Karpas-422 (cell line): ENCODE measurements at places on chromosomes 2 and 18. TPM values are rescaled to one million over a fixed set of nuclear protein-coding genes. Genes with fewer than 3 reads are reported as not detected.
A peak's percentile ranks its signal among the peaks of the same experiment; 100 is the strongest.

Gene RNF149
- 2.0 and 4.5 TPM in 2 replicates for total RNA-seq

Gene PTH2R
- total RNA-seq = 0.22 TPM in 1 of 2 replicates, not detected in the other

DNA sequence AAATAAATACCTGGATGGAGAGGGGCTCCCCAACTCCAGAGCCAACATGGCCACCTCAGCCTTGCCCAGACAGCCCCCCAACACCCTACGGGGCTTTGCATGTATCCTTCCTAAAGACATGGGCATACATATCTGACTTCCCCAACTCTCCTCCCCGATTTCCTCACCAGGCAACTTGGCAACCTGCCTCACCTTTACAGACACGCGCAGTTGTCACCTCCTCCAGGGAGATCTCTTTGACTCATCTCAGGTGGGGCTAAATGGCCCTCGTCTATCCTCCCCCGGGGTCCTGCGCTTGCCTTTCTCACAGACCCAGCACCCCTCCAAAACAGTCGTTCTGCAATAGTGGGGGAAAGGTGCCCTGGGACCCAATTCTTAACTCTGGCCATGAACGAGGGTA, 10.6 kb upstream of the BIN1 start:
- H3K4me1 ChIP-seq = no peaks in the 10 kb centered on the region
- no peak for DNase-seq
- no peak overlapping the region for H3K4me3 ChIP-seq
- H3K27ac ChIP-seq = no peak overlapping the region

DNA sequence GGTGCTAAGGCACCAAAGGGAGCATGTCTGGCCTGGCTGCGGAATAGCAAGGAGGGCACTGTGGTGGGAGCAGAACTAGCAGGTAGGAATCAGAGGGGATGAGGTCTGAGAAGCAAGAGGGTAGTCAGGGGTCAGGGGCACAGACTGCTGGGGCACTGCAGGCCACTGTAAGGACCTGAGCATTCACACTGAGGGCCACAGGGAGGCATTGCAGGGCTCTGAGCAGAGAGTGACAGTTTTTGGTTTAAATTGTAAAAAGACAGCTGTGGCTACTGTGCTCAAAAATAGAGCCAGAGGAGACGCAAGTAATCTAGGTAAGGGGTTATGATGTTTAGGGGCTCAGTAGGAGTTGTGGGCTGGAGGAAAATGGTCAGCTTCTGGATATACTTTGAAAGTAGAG, 41.5 kb downstream of the ARHGAP25 start:
- H3K27me3 ChIP-seq = no peaks in the 10 kb centered on the region
- peak; percentile 72 for DNase-seq
- H3K36me3 ChIP-seq = peaks cover 55% of the 10 kb centered on the region
- H3K27ac ChIP-seq = peak overlapping the region; percentile 89
- H3K4me1 ChIP-seq = peaks cover 84% of the 10 kb centered on the region
- peak overlapping the region; percentile 70 for H3K4me3 ChIP-seq

GRCh38 chr2:232502911-232503808, 15.5 kb upstream of the ECEL1 start:
- no peak for DNase-seq
- peaks cover 3% of the 10 kb centered on the region; the same call in 1 of the 2 replicates for H3K4me1 ChIP-seq
- H3K36me3 ChIP-seq = no peaks in the 10 kb centered on the region
- no peaks in the 10 kb centered on the region for H3K27me3 ChIP-seq
- H3K27ac ChIP-seq = no peak overlapping the region
- no peak overlapping the region for H3K4me3 ChIP-seq
